Prostate gland (tissue), 2 donors: ENCODE measurements at places on chromosomes 3 and 15.
A peak's percentile ranks its signal among the peaks of the same experiment; 100 is the strongest.

DNA sequence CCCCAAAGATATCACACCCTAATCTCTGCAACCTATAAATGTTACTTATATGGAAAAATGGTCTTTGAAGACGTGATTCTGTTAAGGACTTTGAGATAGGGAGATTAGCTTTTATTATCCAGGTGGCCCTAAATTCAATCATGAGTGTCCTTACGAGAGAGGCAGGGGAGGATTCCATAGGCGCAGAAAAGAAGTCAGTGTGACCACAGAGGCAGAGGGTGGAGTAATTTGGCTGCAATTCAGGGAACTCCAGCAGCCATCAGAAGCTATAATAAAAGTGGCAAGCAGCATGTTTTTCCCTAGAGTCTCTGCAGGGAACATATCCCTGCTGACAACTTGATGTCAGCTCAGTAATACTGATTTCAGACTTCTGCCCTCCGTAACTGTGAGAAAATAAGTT, 315.2 kb upstream of the ROBO2 start:
- no peak for DNase-seq

- DNase-seq = no peak
These were observed 108.1 kb upstream of the MELTF start for GRCh38 chr3:197137751-197138150.

- DNase-seq = peak; percentile 87
These were observed 11.2 kb downstream of the C3orf52 start for GRCh38 chr3:112097378-112097777.

- no peak for DNase-seq
These were observed 39.0 kb downstream of the SLC6A6 start for GRCh38 chr3:14441240-14441919.

GRCh38 chr15:44726136-44726535, 10.2 kb upstream of the TRIM69 start:
- no peak for DNase-seq

DNA sequence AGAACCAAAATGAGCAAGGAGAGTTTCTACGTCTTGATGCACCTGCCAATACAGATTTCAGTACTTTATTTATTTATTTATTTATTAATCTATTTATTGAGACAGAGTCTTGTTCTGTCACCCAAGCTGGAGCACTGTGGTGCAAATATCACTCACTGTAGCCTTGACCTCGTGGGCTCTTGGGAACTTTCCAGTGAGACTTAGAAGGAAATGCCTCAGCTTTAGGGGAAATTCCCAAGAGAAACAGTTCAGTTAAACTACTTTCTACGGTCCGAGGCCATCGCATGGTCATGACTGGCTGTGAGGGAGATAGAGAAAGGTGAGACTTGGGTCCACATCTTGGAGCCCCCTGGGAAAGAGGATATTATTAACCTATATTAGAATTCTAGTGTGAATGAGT, 47.0 kb upstream of the HERC1 start:
- no peak for DNase-seq

GRCh38 chr15:80325206-80325605, 73.2 kb upstream of the CTXND1 start:
- DNase-seq = no peak

DNA sequence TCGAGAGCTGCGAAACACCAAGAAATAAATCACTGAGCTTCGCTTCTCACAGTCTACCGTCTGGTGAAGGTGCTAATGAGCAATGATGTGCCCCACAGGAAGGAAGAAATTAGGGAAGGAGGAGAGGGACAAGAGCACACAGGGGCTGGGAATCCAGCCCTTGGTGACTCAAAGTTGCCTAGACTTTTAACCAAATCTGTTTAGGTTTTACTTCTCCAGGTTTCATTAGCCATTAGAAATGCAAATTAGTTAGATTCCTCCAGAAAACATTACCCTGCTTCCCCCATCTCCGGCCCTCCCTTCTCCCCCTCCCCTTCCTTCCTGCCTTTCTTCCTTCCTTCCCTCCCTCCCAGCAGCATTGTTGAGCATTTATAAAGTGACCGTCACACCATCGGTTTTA, 59.3 kb upstream of the UBE2E1 start:
- no peak for DNase-seq

DNA sequence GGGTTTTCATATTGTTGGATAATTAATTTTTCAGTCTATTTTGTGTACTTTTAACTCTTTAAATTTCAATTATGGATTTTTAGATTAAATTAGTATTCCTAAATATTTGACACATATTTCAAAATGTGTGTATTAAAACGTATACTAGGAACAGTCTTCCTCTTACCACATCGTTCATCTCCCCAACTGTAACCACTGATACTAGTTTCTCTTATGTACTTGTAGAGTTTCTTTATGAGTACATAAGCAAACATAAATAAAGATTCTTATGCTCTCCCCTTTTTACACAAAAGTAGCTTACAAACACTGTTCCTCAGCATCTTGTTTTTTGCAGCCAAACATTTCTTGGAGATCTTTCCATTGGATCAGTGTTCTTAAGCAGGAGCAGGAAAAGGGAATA, 45.9 kb downstream of the CMSS1 start:
- no peak for DNase-seq

DNA sequence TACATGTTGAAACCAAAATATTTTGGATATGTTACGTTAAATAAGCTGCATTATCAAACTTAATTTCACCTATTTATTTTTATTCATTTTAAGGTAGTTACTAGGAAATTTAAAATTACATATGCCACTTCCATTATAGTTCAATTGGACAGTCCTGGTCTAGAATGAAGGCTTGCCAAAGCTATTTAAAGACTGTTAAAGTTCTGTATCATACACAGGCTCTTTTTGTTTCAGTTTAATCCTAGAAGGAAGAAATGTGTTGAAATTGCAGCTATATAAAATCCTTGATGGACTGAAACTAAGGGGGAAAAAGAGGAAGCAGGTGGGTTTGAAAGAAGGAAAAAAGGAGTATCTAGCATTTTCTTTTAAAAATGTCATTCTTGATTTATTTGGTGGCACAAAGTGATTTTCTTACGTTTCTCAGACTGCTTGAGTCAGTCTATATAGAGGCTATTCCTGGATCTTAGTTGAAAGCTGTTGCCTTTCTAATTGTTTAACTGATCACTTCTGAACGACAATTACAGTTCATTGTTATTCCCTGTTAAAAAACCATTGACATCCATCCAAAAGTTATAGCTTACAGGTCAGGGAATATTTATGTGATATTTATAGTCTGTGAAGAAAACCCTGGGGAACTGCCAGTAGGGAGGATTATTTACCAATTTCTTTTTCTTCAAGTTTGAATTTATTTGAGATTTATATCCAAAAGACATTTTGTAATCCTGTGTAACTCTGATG, 195.0 kb downstream of the RORA start:
- DNase-seq = no peak

- DNase-seq = peak; percentile 55
These were observed at the start of gene ITGA11 for GRCh38 chr15:68431792-68432401. ITGA11 (minus strand) TSS chr15:68432163; CDS start chr15:68432066, 97 bp downstream.

- no peak for DNase-seq
These were observed 358.7 kb downstream of the SQOR start for GRCh38 chr15:45993508-45993907.
